IMR-90 (cell line): ENCODE measurements at places on chromosomes 2 and 18. TPM values are rescaled to one million over a fixed set of nuclear protein-coding genes. Genes with fewer than 3 reads are reported as not detected.

GRCh38 chr2:45728458-45728942 is 77.0 kb downstream of the PRKCE start:
- H3K4me1 ChIP-seq: no peaks in the 10 kb centered on the region
- no peak overlapping the region for H3K27ac ChIP-seq

DNA sequence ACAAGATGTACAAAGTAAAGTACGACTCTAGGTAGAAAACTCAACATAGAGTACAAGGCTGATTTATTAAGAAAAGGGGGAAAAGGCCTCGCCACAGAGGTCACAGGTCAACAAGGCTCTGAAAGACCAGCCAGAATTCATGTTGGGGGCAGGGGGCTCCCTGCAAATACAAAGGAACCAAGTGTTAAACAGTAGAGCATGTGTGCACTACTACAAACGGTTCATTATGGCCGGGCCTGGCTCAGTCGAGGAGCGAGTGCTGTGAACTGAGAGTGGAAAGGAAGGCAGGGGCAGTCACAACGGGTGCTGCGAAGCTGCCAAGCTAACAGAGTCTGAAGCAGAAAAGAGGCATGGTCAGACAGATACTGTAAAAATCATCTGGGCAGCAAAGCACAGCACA is 77.1 kb downstream of the MBOAT2 start:
- peaks cover 12% of the 10 kb centered on the region for H3K4me1 ChIP-seq
- H3K27me3 ChIP-seq: no peaks in the 10 kb centered on the region
- no peak for DNase-seq

GRCh38 chr2:132607426-132608090 is 62.4 kb downstream of the LYPD1 start:
- peaks cover 40% of the 10 kb centered on the region for H3K27me3 ChIP-seq
- H3K4me3 ChIP-seq: no peak overlapping the region
- no peak overlapping the region for H3K27ac ChIP-seq
- no peaks in the 10 kb centered on the region for H3K36me3 ChIP-seq
- DNase-seq: no peak

DNA sequence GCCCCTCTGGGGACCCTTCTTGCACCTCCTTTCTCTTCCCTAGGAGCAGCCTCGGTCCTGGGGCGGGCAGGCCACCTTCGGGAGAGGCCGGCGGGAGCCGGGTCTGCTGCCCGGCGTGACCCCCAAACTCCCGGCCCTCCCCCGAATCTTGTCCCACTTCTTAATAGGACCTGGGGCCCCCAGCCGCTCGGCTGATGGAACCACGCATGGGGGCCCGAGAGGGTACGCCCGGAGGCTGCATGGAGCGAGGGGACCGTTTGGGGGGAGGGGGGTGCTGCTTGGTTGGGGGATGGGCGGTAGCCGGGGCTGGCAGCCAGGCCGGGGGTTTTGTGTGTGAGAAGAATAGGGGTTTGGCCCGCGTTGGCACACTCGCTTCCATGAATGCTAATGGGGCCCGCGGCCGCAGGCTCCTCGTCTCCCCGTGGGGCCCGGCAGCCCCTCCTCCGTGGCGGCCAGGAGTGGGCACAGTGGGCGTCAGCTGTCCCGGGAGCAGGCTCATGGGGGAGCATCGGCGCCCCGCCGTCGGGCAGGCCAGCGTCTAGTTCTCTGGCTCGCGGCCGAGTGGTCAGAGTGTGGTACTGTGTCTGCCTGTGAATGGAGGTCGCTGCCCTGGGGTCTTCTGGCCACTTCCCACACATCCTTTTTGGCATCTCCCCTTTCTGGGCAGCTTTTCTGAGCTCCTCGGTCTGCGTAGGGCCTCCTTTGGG is 1.0 kb downstream of the GAREM2 start:
- peaks cover 60% of the 10 kb centered on the region for H3K27me3 ChIP-seq
- H3K36me3 ChIP-seq: no peaks in the 10 kb centered on the region
- no peak overlapping the region for H3K27ac ChIP-seq
- DNase-seq: no peak
- no peak overlapping the region for H3K4me3 ChIP-seq
- H3K4me1 ChIP-seq: no peaks in the 10 kb centered on the region

GRCh38 chr2:53609551-53609950 is 158.1 kb upstream of the CHAC2 start:
- no peaks in the 10 kb centered on the region for H3K36me3 ChIP-seq
- H3K27me3 ChIP-seq: no peaks in the 10 kb centered on the region; the same call in 1 of the 2 replicates
- no peak for DNase-seq
- no peaks in the 10 kb centered on the region for H3K4me1 ChIP-seq

DNA sequence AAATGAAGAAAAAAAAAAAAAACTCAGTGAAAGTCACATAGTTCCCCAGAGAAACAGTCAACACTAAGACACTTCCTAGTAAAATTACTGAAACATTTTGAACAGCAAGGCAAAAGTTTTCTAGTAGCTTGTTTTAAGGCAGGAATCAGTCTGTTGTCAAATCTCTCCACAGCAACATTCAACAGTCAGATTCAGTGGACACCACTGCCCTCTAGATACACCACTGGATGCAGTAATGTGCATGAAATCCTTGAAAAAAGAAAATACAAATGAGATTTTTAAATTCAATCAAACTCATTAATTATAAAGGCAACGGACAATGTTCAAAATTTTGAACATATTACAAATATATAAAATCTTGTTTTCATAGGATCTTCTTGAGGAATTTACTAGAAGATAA is 46.4 kb downstream of the GRB14 start:
- no peaks in the 10 kb centered on the region for H3K36me3 ChIP-seq
- DNase-seq: no peak
- no peaks in the 10 kb centered on the region for H3K27me3 ChIP-seq
- H3K27ac ChIP-seq: no peak overlapping the region
- no peaks in the 10 kb centered on the region for H3K4me1 ChIP-seq
- H3K4me3 ChIP-seq: no peak overlapping the region

DNA sequence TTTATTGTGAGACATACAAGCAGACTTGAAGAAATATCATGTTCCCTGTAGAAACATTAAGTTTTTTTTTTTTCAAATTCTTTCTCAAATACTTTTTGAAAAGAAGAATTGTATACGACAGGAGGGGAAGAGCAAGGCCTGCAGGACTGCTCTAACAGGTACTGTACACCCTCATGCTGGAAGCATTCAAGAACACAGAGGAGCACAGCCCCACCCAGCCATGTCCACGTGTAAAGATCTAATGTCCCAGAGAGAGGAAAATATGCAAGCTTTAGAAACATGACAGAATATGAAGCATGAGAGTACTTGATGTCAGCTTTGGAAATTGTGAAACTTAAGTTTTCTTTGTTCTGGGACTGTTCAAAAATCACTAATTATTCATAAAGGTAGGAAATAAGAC is 191.6 kb downstream of the TTC32 start:
- H3K36me3 ChIP-seq: no peaks in the 10 kb centered on the region
- no peak overlapping the region for H3K27ac ChIP-seq
- no peaks in the 10 kb centered on the region for H3K27me3 ChIP-seq
- H3K4me3 ChIP-seq: no peak overlapping the region
- DNase-seq: no peak

GRCh38 chr2:227344231-227344630 is 19.2 kb downstream of the MFF start:
- no peaks in the 10 kb centered on the region for H3K27me3 ChIP-seq
- H3K36me3 ChIP-seq: peaks cover 14% of the 10 kb centered on the region
- no peak overlapping the region for H3K4me3 ChIP-seq
- DNase-seq: no peak

- H3K27me3 ChIP-seq: no peaks in the 10 kb centered on the region
- no peaks in the 10 kb centered on the region for H3K36me3 ChIP-seq
- H3K4me1 ChIP-seq: peaks cover 6% of the 10 kb centered on the region
- no peak overlapping the region for H3K27ac ChIP-seq
- H3K4me3 ChIP-seq: no peak overlapping the region
- no peak for DNase-seq
Observed at GRCh38 chr2:161131074-161131680, 29.1 kb upstream of the TANK start.

- DNase-seq: no peak
- H3K27ac ChIP-seq: no peak overlapping the region
- no peaks in the 10 kb centered on the region for H3K36me3 ChIP-seq
- H3K27me3 ChIP-seq: no peaks in the 10 kb centered on the region
- no peak overlapping the region for H3K4me3 ChIP-seq
Observed at GRCh38 chr2:224670203-224670602, 46.0 kb downstream of the CCDC195 start.

GRCh38 chr18:40812981-40813515 is 1142.0 kb upstream of the PIK3C3 start:
- no peak overlapping the region for H3K27ac ChIP-seq
- peaks cover 2% of the 10 kb centered on the region; the same call in 1 of the 2 replicates for H3K4me1 ChIP-seq
- H3K36me3 ChIP-seq: no peaks in the 10 kb centered on the region
- no peaks in the 10 kb centered on the region for H3K27me3 ChIP-seq
- peak; percentile 27 for DNase-seq

- no peak overlapping the region for H3K27ac ChIP-seq
- H3K4me1 ChIP-seq: no peaks in the 10 kb centered on the region
- H3K27me3 ChIP-seq: no peaks in the 10 kb centered on the region
- no peak for DNase-seq
- H3K4me3 ChIP-seq: no peak overlapping the region
Observed at GRCh38 chr18:56598422-56598821, 40.0 kb downstream of the TXNL1 start.

G6PC2 gene
- not detected in 2 replicates for polyA plus RNA-seq

DNAJC5G gene
- polyA plus RNA-seq: not detected in 2 replicates

SRBD1 gene
- 2.9 and 3.5 TPM in 2 replicates for polyA plus RNA-seq

GALR1 gene
- polyA plus RNA-seq: not detected in 2 replicates

HTR2B gene
- polyA plus RNA-seq: 0.23 and 0.26 TPM in 2 replicates

SLC14A1 gene
- 18.3 and 20.5 TPM in 2 replicates for polyA plus RNA-seq

TMEM17 gene
- polyA plus RNA-seq: 1.2 and 1.8 TPM in 2 replicates

RBM45 gene
- polyA plus RNA-seq: 8.6 and 10.3 TPM in 2 replicates
